Left ventricle myocardium superior (tissue), 1 donor: ENCODE measurements at places on chromosomes 7 and 10. TPM values are rescaled to one million over a fixed set of nuclear protein-coding genes. Genes with fewer than 3 reads are reported as not detected.

PIP gene
- total RNA-seq, result not detected

CALML3 gene
- not detected for total RNA-seq

WEE2 gene
- total RNA-seq, result not detected

FAM180A gene
- total RNA-seq, result 11.4 TPM

GDF10 gene
- total RNA-seq, result 0.32 TPM

PDGFA gene
- total RNA-seq, result 32.7 TPM

LRRD1 gene
- not detected for total RNA-seq

FAM237B gene
- not detected for total RNA-seq

MMD2 gene
- total RNA-seq, result not detected

PPP1R3A gene
- 127 TPM for total RNA-seq

INSIG1 gene
- 8.7 TPM for total RNA-seq

CHRM2 gene
- total RNA-seq, result 89.0 TPM
